Activated T-cell treated with anti-CD3 and anti-CD28 coated beads, Interleukin-2, amount 50 U/mL, for 24 hours (primary cell): ENCODE measurements at places on chromosomes 3 and 15.

GRCh38 chr3:183626877-183627594 is 8.4 kb upstream of the KLHL24 start:
- no peak for DNase-seq

DNA sequence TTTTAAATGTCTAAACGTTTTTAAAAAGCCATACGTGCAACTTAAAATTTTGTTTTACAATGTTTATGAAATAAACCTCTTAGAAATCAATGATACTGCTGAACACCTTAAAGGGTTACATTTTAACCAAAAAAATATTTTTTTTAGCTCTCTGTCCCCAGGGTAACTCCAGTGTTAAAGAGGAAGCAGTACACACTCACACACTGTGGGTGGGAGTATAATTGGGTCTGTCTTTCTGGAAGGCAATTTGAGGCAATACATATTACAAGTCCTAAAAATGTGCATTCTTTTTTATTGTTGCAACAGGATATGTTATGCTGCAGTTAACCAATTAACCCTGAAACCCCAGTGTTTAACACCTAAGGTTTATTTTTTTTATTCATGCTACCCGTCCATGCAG is 34.1 kb downstream of the WHAMM start:
- no peak for DNase-seq

DNA sequence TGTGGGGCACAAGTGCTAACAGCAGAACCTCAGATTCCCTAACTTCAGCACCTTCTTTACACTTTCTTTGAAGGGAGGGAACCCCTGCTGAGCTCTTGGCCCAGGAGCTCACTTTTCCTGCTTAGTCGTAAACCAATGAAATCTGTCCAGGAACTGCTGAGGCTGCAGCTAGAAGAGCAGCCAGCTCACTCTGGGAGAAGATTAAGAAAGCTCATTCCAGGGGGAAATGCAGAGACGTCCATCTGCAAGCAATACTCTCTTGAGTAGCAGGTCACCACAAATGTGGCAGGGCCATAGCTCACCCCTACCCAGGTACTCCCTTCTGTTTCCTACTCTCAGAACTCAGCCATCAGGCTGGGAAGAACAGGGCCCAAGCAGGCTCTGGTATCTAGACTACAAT is 103.3 kb downstream of the WDR76 start:
- DNase-seq = no peak

- DNase-seq = no peak
Observed at GRCh38 chr3:187520027-187520945, 149.9 kb downstream of the SST start.

DNA sequence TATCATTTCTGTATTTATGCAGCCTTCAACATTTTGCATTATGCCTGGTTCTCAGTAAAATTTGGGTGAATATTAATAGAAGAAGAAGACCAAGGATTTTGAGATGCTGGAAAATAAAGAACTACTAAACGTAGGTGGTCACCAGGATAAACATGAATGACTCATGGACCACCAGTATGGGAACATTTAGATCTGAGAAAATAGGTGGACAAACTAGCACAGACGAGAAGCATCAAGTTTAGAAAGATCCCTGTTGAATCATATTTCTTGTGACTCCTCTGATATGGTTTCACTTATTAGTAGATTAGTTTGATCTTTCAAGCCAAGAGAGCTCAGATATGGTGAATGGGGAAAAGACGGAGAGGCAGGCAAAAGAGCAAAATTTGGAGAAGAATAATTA is 97.9 kb downstream of the RAP2B start:
- no peak for DNase-seq

GRCh38 chr3:72143966-72144717 is 359.2 kb upstream of the PROK2 start:
- DNase-seq = no peak

DNA sequence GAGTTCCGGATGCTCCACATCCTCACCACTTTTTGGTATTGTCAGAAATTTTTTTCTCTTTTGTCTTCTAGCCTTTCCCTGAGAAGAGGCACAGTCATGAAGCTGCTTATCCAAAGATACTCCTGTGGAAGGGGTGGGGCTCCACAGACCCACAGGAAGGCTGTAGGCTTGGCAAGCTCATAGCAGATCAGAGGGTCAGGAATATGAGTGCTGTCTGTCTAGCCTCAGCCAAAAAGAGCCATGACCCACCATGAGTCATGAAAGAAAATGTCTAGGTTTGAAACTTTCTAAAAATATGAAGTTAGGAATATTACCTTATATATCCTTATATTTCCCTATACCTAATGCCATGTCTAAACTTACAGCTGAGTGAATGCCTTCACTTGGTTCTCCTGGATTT is 118.2 kb upstream of the THBS1 start:
- no peak for DNase-seq

DNA sequence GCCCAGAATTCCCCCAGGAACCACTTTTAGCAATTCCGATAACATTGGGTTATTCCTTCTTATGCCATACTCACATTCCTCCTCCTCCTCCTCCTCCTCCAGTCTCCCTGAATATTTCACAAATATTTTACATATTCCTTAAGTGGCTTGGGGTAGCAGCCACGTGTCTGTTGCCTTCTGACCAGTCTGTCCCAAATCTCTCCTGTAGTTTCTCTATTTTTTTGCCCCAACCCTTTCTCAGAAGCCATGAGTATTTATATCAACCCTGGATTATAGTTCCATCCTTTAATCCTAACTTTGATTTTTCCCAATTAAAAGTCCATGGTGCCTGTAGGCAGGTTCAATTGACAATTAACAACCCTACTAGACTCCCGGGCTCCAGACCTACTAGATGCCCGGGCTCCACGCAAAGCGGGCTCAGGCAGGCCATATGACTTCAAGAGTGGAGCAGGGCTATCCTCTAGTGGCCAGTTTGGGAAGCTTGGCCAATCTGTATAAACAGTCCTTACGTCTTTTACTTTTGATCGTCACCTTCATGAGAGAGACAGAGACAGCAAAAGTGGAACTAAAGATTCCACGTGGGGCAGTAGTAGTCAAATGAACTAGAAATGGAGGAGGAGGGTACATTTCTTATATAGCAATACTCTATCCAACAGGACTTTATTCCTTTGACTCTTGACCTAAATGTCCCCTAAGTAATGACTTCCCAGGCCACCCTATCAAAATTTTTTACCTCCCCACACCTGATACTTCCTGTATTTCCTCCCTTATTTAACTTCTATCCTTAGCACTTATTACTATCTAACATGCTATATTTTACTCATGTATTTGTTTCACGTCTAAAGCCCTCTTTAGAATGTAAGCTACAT is 69.7 kb downstream of the USF3 start:
- DNase-seq = no peak

DNA sequence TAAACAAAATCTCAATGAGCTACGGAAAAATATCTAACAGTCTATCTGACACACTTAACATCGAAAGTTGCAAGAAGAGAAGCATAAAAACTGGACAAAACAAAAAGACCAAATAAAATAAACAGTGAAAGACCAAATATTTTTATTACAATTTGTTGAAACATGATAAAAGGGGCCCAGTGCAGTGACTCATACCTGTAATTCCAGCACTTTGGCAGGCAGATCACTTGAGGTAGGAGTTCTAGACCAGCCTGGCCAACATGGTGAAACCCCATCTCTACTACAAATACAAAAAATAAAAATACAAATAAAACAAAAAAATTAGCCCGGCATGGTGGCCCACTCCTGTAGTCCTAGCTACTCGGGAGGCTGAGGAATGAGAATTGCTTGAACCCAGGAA is 914.0 kb upstream of the ALCAM start:
- no peak for DNase-seq
